ENCODE measurements at places on chromosomes 12 and 14.

DNA sequence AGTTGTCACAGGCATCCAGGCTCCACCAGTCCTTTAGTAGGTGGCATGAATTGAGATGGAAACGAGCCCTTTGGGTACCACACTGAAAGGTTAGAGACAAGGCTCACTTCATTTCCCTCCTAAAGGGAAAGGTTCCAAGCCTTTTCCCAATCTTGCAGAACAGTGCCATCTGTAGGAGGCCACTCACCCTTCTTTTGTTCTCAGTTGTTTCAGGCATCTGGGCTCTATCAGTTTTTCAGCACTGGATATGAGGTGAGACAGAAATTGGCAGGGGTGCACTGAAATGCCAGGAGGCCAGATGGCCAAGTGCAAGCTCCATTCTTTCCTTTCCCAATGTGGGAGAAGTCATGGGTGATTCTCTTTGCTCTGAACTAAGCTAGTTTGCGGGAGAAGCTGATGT is 15.2 kb downstream of the FBXO33 start:
- no peak for DNase-seq

DNA sequence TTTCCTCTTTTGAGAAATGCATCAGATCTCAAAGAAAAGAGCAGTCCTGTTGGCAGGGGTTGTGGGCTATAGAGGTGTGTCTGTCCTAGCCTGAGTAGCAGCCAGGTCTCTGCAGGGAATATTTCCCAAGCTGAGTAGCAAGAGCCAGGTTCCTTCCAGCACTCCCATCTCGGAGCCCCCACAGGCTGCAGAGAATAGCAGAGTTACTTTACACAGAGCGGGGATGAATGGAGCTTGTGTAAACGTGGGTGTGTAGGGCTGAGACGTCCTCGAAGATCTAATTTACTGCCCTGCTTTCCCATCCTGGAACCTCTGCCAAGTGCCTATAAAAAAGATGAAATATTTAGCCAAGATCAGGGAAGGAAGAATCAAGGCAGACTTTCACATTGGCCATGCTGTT is 156.6 kb downstream of the TSPAN9 start:
- DNase-seq, result no peak

GRCh38 chr14:52069307-52070050 is 620 bp upstream of the NID2 start:
- DNase-seq, result no peak

GRCh38 chr12:67483871-67484554 is 164.5 kb upstream of the DYRK2 start:
- no peak for DNase-seq

GRCh38 chr12:5036031-5036430 is 7.6 kb upstream of the KCNA5 start:
- no peak for DNase-seq

- no peak for DNase-seq
Measured at GRCh38 chr12:81811061-81811777, 52.1 kb upstream of the PPFIA2 start.

GRCh38 chr12:27779416-27779919 is 565 bp upstream of the KLHL42 start:
- no peak for DNase-seq

DNA sequence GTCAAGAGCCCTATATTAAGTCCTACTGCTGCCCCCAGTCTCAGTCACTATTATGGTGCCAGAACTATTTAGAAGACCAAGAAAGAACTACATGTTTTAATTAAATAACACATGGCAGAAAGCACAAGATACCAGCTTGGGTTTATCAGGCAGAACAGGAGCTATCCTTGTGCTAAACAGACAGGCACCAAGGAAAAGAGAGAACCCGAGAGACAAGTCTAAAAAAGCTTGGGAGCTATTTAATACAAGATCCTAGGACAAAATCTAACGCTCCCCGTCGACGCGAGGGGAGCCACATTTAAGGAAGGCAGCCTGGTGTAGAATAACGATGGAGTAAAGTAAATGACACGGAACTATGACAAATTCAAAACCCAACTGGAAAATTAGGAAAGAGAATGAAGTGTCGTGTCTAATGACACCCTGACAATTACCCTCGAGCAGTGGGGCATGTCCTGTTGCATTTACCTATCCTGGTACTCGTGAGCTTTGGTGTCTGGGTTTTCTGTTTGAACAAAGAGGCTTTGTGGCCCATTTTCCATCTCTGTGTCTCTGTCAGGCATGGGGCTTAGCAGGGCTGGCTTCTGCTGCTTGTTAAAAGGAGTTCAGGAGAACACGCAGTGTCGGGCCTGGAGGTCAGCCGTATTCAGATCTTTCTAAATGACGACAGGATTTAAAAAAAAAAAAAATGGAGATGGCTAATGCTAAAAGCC is 140.6 kb downstream of the ETNK1 start:
- no peak for DNase-seq

GRCh38 chr14:47057364-47057763 is 405.8 kb upstream of the RPL10L start:
- no peak for DNase-seq

DNA sequence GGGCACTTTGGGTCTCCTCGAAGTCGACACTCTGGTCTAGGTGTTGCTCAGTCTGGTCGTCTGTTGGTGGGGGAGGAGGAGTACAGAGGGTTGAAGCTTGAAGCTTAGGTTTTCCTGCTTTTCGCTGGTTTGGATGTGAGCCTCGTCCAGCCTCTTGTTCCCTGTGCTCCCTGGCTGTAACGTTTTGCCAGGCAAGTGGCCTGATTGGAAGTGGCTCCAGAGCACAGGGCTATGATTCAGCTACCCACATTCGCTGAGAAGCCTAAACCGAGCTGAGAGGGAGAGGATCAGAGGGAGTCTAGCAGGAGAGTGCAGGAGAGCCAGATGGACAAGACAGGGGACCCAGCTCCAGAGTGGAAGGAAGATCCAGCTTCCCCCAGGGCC is 6.1 kb downstream of the HOXC10 start:
- DNase-seq, result no peak

- DNase-seq, result no peak
Measured at GRCh38 chr12:70290116-70290515, 46.9 kb downstream of the CNOT2 start.

GRCh38 chr12:114213055-114213581 is 192.8 kb downstream of the TBX5 start:
- DNase-seq, result no peak

DNA sequence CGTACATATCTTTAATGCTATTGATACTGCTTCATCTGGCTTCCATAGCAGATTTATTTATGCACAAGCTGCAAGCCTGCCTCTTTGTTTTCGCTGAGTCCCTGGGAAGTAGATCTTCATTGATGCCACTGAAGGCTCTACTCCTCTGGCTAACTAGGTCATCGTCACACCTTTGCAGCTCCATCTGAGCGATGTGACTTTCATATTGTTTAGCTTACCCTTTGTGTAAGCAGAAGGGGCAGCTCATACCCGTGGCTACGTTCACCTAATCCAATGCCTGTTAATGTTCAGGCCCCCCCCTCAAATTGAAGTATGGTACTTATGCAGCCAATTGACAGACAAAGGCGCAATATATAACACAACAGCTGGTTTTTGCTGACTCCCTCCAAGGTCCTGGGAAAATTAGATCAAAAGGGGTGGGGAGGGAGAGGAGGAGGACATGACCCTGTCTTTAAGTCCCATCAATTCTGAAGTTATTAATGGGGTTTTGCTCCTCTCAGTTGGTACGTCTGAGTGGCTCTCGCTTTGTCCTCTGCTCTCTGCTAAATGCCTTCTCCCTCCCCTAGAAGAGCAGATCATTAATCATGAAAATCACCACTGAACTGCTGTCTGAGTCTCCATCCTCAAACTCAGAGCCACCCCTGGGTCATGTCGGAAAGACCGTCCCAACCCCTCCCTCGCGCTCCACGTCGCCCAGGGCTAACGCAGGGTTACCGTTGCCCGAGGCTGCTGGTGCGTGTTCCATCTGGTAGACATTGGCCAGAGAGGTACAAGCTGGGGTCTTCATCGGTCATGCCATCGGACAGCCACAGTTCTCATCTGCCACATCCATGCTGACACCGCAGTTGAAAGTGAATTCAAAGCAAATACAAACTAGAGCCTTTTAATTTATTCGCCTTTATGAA is 128.8 kb downstream of the ADGRD1 start:
- no peak for DNase-seq

DNA sequence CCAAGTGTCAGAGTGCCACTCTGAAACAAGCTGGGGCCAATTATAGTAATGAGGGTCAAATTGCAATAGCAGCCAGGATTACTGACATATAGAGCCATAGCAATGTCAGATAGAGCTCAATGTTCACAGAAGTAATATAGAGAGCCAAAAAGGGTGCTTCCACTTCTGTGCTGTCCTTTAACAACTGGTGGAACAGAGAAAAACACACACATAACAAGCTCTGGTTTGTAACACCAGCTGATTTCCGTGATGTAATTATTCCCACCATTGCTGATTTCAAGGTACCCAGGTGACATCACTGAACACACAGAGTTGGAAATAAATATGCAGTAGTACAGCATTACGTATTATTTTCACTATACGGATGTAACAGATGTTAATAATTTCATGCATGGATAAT is 3.0 kb upstream of the CLEC2B start:
- no peak for DNase-seq

DNA sequence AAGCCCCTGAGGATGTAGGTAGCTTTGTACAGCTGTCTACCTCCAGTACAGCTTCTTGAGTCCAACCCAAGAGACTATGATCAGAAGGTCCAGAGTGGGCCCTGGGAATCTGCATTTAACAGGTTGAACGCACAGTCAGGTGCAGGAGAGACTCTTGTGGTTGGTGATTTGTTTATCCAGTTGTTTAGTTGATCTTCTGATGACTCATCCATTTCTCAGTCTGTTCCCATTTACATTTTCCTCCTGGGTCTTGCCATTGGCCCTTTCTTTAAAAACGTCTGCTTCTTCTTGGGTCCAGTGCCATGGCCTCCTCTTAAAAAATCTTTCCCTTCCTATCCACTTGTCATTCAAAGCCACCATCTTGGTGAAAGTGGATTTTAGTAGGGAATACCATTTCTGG is 734.2 kb downstream of the MED13L start:
- no peak for DNase-seq

DNA sequence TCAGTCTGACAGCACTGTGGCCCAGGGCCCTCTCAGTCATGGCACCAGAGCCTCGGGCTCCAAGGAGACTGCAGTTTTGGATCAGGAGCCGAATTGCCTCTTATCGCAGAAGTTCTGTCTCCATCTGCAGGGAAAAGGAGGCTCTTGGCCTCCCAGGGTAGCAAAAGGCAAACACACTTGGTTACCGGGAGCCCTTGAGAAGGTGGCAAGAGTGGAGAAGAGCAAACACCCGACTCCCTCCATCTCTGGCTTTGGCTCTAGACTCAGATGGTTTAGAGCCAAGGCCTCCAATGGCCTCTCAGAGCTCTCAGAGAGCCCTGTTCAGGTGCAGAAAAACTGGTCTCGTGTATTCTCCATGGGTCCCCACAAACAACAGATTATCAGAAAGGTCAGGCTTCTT is 44.6 kb downstream of the NINJ2 start:
- DNase-seq, result no peak

GRCh38 chr12:116404913-116405611 is 127.6 kb upstream of the MED13L start:
- no peak for DNase-seq

- DNase-seq, result no peak
Measured at GRCh38 chr12:77002382-77002781, 63.0 kb downstream of the E2F7 start.

DNA sequence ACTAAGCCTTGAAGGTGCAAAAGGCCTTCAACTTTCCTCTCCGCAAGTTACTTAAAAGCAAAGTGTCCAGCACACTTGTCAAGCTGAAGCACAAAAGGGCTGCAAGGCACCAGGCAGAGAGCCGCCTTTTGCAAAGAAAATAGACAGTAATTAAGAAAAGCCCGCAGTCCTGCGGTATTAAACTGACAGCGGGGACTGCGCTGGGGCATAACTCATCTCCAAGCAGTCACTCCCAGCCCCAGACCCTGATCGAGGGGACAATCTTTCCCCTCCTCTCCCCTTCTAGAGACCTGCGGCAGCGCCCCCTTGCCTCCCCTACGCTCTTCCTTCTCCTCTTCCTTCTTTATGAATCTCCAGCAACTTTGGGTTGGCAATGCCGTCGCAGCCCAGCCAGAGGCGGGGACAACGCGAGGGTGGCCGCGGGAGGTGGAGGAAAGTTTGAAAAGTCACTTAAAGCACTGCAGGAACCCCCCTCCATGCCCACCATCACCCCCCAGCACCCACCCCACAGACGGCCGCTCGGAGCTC is 200.9 kb upstream of the CAND1 start:
- DNase-seq, result no peak

DNA sequence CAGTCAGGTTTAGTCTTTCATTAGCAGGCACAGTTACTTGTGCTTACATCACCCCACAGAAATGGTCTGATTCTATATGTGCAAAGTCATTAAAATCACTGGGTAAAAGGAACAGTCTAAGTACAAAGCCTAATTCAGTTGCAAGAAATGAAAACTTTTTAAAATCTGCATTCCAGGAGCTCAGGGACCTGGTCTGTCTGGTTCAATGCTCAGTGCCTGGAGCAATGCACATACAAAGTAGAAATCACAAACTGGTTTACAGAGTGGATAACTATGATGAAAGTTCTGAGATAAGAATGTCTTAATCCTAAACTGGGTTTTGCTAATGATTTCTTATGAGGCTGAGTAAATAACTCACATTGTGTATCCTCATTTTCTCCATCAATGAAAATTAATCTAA is 28.7 kb downstream of the LMNTD1 start:
- DNase-seq, result no peak

- no peak for DNase-seq
Measured at GRCh38 chr14:52307376-52307775, 6.7 kb upstream of the PTGER2 start.

- no peak for DNase-seq
Measured at GRCh38 chr14:54383835-54384234, 13.0 kb upstream of the CDKN3 start.

- DNase-seq, result no peak
Measured at GRCh38 chr12:85029456-85029855, 6.6 kb downstream of the TSPAN19 start.

DNA sequence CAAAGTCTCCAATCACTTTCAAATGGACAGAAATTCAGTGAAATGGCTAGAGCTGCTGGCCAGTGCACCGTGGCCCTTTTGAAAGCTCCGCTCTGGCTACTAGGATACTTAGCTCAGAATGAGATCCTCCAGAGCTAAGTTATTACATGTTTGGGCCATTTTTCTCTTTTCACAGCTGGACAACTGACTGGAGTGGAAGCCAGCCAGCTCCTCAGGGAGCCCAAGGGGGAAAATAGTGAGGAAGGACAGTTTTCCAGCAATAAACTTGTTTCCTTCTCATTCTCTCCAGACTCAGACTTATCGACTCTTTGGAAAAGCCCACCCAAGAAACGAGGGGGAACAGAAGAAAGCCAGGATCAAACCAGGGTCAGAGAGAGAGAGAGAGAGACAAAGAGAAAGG is 266.0 kb downstream of the KSR2 start:
- DNase-seq, result no peak
